ENCODE measurements at places on chromosomes 2 and 18.

DNA sequence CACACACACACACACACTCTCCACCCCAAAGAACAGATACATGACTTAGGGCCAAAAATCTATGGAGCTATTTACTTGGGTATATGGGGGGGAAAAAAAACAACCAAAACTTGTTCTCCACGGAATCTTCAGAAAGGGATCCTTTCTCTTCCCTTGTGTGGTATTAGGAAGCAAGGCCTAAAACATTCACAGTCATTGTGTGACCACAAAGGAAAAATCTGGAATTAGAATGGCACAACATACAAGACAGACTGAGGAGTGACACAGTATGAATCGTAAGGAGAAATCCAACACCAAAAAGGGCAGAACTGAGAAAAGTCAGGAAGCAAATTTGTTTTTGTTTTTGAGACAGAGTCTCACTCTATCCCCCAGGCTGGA, 70.3 kb downstream of the ASXL2 start:
- DNase-seq, result peak; percentile 19

- DNase-seq, result no peak
These were observed 7.8 kb upstream of the UGT1A9 start for GRCh38 chr2:233663911-233664310.

- no peak for DNase-seq
These were observed 76.2 kb downstream of the MOGAT1 start for GRCh38 chr2:222747526-222748160.

- DNase-seq, result no peak
These were observed 50.3 kb upstream of the CCDC85A start for GRCh38 chr2:56133441-56133840.

GRCh38 chr2:48098539-48098938, 192.2 kb upstream of the FBXO11 start:
- no peak for DNase-seq

- DNase-seq, result no peak
These were observed 118.8 kb downstream of the LDLRAD4 start for GRCh38 chr18:13337369-13337768.

DNA sequence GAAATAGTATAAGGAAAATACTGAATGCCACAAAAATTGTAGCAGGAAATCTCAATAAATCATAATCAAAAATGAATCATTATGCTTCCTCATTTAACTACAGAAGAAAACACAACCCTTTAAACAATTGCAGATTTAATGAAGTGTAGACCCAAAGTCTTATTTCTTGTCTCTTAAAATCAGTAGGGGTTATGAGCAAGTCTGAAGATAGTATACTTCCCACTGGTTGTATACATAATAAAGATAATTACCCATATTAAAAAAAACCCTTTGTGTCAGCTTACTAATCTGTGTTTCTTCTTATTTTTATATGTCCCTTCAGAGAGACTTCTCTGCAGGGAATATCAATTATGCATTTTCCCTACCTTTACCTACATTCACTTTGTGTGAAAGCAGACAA, 504.7 kb downstream of the ERBB4 start:
- no peak for DNase-seq

GRCh38 chr2:56681659-56682396, 498.0 kb downstream of the CCDC85A start:
- peak; percentile 83 for DNase-seq
